ENCODE measurements at places on chromosomes 6 and 20. TPM values are rescaled to one million over a fixed set of nuclear protein-coding genes. Genes with fewer than 3 reads are reported as not detected.

NKX2-2 gene
- not detected for total RNA-seq

DNA sequence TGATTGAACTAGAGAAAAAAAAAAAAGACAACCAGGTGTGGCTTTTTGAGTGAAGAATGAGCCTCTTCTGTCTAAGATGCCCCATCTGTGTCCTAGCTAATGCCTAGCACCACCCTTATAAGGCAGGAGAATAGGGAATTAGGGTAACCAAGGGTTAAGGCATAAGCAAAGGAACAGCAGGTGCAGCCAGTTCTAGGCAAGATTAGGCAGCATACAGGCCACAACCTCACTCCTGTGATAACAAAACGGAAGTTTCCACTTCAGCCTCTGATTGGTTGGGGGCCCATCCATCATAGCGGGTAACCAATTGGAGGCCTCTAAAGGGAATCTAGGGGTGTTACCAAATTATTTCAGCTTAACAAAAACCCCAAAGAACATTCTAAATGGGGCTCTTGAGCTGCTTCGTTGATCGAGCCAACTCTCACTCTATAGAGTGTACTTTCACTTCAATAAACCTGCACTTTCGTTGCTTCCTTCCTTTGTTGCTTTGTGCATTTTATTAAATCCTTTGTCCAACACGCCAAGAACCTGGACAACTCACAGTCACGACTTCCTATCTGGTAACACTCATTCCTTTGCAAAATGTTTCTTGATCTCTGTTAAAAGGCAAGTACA lies 61.9 kb upstream of the TAGAP start:
- DNase-seq = peak; percentile 82

LY86 gene
- not detected for total RNA-seq

LHFPL5 gene
- total RNA-seq = not detected

- peak; percentile 36 for DNase-seq
Observed at GRCh38 chr20:38878866-38879265, 47.4 kb upstream of the FAM83D start.

DNA sequence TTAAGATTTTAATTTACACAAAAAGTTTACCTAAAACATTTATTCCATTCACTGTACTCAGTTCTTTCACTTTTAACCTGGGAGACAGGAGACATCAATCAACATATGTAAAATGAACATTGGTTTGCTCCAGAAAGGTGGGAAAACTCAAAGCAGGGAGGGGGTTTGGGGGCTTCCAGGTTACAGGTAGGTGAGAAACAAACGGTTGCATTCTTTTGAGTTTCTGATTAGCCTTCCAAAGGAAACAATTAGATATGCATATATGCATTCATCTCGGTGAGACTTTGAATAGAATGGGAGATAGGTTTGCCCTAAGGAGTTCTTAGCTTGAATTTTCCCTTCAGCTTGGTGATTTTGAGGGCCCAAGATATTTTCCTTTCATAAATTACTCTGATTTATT lies 38.2 kb upstream of the HDAC2 start:
- no peak for DNase-seq

HLA-DQA2 gene
- total RNA-seq = not detected

MUCL3 gene
- total RNA-seq = not detected

DNA sequence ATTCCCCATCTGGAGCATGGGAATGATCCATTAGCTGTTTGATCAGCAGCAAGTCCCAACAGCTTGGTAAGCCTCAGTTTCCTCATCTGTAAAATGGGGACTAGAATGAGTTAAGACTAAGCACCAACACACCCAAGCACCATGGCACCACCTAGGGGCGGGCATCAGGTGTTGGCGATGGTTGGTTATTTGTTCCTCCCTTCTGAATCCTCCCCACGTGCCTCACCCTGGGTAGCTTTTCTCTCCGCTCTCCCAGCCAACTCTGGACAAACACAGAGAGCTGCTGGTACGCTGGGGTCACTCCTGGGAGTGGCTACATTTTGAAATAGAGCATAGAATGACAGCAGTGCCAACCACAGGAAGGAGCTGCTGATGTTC lies 13.3 kb upstream of the ITPR3 start:
- DNase-seq = peak; percentile 29

DNA sequence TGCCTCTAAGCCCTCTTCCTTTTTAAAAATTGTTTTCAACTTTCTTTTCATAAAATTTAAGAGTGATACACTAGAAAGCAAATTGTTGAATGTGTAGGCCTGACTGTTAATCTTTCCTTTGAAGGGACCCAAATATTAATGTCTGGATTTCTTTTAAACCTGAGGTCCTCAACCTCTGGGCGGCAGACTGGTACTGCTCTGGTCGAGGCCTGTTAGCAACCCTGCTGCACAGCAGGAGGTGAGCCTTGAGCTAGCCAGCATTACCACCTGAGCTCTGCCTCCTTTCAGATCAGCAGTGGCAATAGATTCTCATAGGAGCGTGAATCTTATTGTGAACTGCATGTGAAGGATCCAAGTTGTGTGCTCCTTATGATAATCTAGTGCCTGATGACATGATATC lies 191.2 kb downstream of the MANEA start:
- DNase-seq = no peak

POPDC3 gene
- total RNA-seq = not detected
